ENCODE measurements at places on chromosomes 16 and 17.

GRCh38 chr17:76404256-76404655 lies 19.8 kb downstream of the SPHK1 start:
- DNase-seq = no peak

DNA sequence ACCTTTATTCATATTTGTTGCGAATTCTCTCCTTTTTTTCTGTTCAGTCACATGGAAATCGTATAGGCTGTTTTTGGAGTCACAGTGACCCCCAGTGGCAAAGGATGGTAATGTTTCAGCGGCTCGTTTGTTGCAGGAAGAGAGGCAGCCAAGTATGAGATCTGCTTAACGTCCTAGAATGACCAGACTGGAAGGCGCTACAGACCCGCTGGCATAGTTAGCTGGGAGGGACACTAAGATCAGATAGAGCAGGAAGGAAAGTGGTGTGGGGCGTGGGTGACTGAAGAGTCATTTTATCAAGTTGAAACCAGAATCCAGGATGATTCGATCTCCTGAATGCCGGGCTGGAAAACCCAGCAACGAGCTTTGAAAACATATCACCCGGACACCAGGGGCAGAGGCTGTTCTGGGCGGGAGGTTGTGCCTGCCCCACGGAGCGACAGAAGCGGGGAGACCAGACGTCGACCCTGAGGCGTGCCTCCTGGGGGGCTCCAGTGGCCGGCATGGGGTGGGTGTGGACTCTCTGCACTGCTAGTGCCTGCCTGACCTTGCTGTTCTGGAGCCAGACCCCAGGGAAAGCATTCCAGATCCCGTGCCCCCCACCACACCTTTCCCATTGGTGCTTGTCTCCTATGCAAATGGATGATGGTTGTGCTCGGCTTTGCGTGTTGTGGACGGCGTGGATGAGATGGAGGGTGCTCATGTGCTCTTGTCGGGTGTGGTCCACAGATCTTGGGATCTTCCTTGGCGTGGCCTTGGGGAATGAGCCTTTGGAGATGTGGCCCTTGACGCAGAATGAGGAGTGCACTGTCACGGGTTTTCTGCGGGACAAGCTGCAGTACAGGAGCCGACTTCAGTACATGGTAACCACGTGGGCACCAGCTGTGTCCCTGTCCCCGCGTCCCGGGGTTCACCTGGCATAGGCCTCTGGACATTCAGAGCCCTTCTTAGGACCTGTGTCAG lies 7.7 kb downstream of the IL34 start:
- peak; percentile 78 for DNase-seq

GRCh38 chr16:75461575-75461974 lies 2.9 kb downstream of the TMEM170A start:
- no peak for DNase-seq

- DNase-seq = no peak
Observed at GRCh38 chr17:6350806-6351205, 84.1 kb downstream of the AIPL1 start.

DNA sequence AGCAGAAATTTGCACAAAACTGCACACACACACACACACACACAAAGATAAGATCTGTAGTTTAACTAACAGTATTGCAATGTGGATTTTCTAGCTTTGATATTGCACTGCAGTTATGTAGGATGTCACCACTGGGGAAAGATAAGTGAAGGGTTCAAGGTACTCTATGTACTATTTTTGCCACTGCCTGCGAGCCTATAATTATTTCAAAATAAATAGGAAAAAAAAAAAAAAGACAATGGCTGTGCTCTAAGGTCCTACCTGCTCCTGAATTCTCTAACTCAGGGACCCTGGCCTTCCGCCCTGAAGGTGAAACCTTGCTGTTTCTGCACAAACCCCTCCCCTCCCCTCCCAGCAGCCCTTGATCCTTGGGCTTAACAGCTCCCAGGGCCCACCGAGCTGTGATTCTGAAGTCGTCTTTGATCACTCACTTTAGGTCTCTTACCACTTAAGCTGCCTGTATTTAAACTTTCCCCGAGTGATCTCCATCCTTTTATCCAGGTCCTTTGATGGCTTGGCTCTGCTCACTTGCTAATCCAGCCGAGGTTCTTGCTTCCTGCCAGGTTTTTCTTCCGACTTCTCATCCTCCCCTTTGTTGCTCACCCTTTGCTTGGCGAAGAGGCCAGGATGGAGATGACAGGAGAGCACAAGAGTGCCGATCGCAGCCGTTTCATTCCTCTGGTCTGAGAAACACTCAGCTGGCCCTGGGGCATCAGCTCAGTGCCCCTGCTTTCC lies 37.7 kb downstream of the TMEM114 start:
- no peak for DNase-seq

DNA sequence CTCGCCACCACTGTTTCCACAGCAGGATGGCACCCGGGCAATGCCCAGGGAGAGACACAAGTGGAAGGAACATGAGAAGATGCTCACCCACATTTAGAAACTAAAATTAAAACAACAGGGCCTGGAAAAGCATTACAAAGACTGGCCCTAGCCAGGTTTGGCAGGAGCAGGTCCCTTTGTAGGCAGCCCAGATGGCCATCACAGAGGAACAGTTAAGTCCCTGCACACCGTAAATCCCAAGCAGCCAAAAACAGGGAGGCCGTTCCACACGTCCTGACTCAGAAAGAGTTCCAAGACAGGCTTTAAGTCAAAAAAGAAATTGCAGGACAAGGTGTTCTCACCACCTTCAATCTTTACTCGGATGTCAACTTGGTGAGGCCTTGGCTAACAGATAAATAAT lies 127.1 kb downstream of the DYNLRB2 start:
- peak; percentile 62 for DNase-seq

GRCh38 chr16:55562936-55563335 lies 3.5 kb upstream of the CAPNS2 start:
- no peak for DNase-seq

- no peak for DNase-seq
Observed at GRCh38 chr17:8836821-8837562, 30.5 kb downstream of the PIK3R6 start.

- no peak for DNase-seq
Observed at GRCh38 chr17:80745183-80745582, 200.5 kb downstream of the RPTOR start.

DNA sequence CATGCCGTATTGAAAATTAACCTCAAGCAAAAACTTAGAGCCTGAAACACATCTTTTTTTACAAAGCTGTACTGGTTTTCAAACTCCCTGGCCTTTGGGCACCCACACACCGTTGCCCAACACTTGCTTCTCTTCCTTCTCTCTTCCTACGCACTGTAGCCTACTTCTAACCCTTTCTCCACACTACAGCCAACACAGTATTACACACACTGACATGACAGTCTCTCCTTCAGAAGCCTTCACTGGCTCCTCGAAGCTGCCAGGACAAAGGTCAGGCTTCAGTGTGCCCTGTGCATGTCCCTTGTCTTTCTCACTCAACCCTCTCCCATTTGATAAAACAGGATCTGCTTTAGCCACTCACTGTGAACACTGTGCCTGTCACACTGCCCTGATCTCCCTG lies 8.0 kb downstream of the FANCA start:
- DNase-seq = no peak

Data from cerebellar nuclear complex (tissue), 1 donor.